ENCODE measurements at places on chromosomes 5 and 9. TPM values are rescaled to one million over a fixed set of nuclear protein-coding genes. Genes with fewer than 3 reads are reported as not detected.

The SHC3 gene
- 1.2 TPM for total RNA-seq

The BTNL3 gene
- 0.58 TPM for total RNA-seq

The DAB2 gene
- 34.4 TPM for total RNA-seq

The TEX10 gene
- 44.9 TPM for total RNA-seq

The OLFM1 gene
- total RNA-seq: not detected

The NR4A3 gene
- total RNA-seq: 51.8 TPM

The GRM6 gene
- not detected for total RNA-seq

The SAP30L gene
- total RNA-seq: 30.3 TPM

The AMBP gene
- 0.89 TPM for total RNA-seq

The ANGPTL2 gene
- 26.3 TPM for total RNA-seq

The SPOCK1 gene
- total RNA-seq: 9.9 TPM

The SLCO6A1 gene
- total RNA-seq: not detected

The MTX3 gene
- 2.6 TPM for total RNA-seq

The TAF11L5 gene
- total RNA-seq: not detected

The TCF7 gene
- 5.4 TPM for total RNA-seq

The LRRC70 gene
- total RNA-seq: 22.8 TPM

The GKAP1 gene
- total RNA-seq: 9.0 TPM

The ADAMTSL1 gene
- 2.7 TPM for total RNA-seq

The PCDHGA1 gene
- not detected for total RNA-seq

The EPB41L4A gene
- total RNA-seq: 77.6 TPM

The UNC5A gene
- not detected for total RNA-seq

The OR1J2 gene
- not detected for total RNA-seq

The FYB1 gene
- 18.7 TPM for total RNA-seq

The UBAP2 gene
- total RNA-seq: 11.6 TPM

The ST8SIA4 gene
- 3.6 TPM for total RNA-seq

The RAPGEF1 gene
- total RNA-seq: 33.2 TPM

The SHOC1 gene
- not detected for total RNA-seq

The DRD1 gene
- 0.55 TPM for total RNA-seq

The CSF2 gene
- total RNA-seq: not detected

The PCDHA6 gene
- total RNA-seq: 0.14 TPM
